ENCODE measurements at places on chromosomes 13 and 19.

DNA sequence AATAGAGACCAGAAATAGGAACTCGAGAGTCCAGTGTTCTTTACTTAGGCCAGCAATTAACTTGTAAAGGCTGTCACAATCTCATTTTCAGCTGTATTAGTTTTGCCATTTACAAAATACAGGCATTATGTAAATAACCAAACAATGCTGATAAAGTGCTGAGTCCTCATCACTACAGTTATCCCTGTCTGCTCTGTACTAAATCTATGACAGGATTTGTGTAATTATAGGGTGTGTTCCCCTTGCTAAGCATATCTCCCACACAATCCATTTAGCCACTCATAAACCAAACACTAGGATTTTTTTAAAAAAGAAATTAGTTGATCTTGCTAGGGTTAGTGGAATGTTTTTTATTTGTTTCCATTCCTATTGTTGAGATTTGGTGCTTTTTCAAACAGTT, 23.2 kb downstream of the PDX1 start:
- no peak for DNase-seq

- no peak for DNase-seq
Observed at GRCh38 chr13:77480066-77480465, 55.4 kb upstream of the SCEL start.

DNA sequence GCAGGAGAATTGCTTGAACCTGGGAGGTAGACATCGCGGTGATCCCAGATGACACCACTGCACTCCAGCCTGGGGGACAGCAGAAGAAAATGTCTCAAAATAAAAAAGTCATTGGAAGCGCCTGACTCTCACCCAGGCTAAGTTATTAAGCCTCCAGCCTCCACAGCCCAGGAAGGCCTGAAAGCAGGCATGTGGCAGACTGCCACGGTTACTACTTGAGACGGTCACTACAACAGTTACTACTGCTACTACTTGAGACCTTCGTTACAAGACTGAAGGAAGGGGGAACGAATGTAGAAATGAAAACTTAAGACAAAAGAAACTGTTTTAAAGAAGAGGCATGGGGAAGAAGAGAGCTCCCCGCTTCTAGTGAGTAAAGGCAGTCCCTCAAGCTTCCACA, 9.6 kb downstream of the PRR22 start:
- DNase-seq, result no peak

- no peak for DNase-seq
Observed at GRCh38 chr13:99628442-99628841, 127.2 kb downstream of the TM9SF2 start.

DNA sequence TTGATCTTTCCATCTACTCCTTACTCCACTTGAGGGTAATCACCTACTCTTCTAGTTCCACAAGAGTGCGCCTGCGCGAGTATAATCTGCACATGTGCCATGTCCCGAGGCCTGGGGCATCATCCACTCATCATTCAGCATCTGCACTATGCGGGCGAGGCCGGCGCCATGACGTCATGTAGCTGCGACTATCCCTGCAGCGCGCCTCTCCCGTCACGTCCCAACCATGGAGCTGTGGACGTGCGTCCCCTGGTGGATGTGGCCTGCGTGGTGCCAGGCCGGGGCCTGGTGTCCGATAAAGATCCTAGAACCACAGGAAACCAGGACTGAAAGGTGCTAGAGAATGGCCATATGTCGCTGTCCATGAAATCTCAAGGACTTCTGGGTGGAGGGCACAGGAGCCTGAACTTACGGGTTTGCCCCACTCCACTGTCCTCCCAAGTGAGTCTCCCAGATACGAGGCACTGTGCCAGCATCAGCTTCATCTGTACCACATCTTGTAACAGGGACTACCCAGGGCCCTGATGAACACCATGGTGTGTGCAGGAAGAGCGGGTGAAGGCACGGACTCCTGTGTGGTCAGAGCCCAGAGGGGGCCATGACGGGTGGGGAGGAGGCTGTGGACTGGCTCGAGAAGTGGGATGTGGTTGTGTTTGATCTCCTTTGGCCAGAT, 2.7 kb upstream of the KLK2 start:
- DNase-seq, result peak; percentile 21

- no peak for DNase-seq
Observed at GRCh38 chr13:110341445-110342244, 34.6 kb downstream of the COL4A2 start.

DNA sequence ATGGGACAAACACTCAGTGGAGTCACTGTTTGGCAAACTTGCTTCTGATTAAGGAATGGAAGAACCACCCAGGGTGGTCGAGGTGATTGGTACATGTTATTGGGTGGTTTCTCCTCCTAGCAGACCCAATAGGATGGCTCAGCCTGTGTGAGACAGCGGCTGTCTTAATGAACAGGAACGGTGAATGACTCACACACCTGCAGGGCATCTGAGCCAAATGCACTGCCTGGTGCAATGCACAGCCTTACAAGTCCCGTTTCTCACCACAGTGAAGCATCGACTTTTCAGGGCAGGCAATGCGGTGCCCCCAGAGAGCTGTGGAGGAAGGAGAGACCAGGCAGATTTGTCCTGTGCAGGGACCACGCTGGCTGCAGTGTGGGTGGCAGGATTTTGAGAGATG, 238.5 kb downstream of the FGF9 start:
- DNase-seq, result no peak

- DNase-seq, result no peak
Observed at GRCh38 chr19:48695743-48696352, at the start of gene FUT2. Gene FUT2 (plus strand): TSS chr19:48695971. CDS start chr19:48702957, 6,986 bp downstream.

DNA sequence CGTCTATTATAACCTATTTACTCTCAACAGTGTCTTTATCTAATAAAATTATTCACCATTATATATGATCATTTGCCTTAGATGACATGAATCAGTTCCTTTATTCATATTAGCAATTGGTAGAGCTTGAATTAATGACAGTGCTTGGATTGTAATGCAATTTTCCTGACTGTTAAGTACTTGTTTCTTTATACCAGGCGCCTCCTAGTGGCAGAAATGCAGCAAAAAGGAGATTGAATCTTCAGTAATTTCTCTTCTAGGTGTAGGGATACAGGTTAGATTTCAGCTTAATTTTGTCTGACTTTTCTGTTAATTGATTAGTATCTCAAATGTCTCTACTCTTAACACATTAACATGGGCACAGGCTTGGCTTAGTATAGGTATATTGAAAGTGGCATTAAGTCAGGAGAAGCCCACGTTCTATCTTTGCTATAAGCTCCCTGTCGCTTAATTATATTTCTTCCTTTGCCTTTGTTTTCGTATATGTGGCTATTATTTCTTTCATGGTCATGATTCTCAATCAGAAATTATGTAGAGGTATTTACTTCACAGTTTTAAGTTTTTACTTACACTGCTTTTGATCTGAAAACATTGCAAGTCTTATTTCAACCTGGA, 9.1 kb upstream of the LHFPL6 start:
- peak; percentile 79 for DNase-seq

GRCh38 chr13:40318366-40318765, 348.1 kb downstream of the FOXO1 start:
- DNase-seq, result no peak

- DNase-seq, result no peak
Observed at GRCh38 chr19:46173886-46174480, 25.9 kb downstream of the IGFL2 start.

GRCh38 chr13:83547043-83547442, 335.2 kb downstream of the SLITRK1 start:
- DNase-seq, result no peak

GRCh38 chr19:17803264-17803896, 8.4 kb downstream of the B3GNT3 start:
- no peak for DNase-seq

DNA sequence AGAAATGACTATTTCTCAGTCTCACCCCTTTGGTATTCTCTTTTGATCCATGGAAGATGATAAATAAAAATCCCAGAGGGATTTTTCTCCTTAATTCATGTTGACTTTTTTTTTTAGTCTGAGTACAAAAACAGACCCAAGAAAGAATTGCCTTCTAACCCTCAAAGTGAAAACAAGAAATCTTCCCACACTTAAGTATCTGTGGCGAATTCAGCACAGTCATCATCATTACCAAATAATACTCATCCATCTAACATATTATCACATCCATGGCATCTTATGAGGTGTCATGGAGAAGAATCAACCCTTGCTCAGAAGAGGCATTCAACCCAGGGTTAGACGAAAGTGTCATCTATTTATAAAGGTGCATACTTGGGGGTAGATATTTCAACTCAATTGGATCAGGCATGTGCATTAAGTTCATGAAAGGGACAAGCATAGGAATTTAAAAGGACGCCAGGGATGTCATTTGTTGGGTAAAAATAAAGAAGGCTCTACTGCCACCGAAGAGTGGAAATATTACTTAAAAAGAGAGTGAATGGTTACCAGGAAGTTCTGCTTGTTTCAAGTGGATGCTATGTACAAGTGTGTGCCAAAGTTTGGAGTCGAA, 101.9 kb downstream of the FLT1 start:
- no peak for DNase-seq

DNA sequence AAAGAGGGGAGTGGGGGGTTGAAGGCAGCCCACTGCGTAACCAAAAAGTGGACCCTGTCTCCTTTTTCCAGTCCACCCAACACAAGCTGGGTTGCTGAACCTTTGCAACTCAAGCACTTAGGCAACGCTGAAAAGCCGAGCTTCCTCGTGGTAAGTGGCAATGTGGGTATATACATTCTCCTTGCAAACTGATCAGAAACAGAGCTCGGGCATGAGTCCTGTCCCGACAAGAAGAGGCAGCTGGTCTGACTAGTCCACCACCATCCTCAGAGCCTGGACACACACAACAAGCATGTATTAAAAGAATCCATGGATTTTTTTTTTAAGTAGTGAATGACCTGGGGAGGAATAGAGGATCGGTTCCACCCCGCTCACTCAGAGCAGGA, 240.6 kb upstream of the ZNF507 start:
- no peak for DNase-seq

- DNase-seq, result no peak
Observed at GRCh38 chr19:13120817-13121216, 2.8 kb downstream of the NACC1 start.

- no peak for DNase-seq
Observed at GRCh38 chr13:97185291-97185690, 36.8 kb upstream of the MBNL2 start.

DNA sequence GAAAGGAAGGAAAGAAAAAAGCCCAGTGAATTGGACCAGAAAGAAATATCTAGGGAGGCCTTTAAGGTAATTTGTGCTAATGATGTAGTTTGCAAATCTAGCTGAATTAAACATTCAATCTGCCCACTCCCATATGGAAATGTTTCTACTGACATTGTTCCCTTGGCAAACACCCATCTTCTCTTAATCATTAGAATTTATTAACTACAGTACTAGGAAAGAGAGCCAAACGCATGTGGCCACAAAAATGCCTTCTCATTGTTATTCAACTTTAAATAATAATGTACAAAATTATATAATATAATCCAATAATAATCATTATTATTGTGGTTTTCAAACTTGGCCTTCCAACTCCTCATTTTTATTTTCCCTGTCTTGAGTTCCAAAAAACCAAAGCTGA, 234.7 kb downstream of the NHLRC3 start:
- no peak for DNase-seq

- no peak for DNase-seq
Observed at GRCh38 chr13:23288564-23288963, 107.8 kb downstream of the SGCG start.

DNA sequence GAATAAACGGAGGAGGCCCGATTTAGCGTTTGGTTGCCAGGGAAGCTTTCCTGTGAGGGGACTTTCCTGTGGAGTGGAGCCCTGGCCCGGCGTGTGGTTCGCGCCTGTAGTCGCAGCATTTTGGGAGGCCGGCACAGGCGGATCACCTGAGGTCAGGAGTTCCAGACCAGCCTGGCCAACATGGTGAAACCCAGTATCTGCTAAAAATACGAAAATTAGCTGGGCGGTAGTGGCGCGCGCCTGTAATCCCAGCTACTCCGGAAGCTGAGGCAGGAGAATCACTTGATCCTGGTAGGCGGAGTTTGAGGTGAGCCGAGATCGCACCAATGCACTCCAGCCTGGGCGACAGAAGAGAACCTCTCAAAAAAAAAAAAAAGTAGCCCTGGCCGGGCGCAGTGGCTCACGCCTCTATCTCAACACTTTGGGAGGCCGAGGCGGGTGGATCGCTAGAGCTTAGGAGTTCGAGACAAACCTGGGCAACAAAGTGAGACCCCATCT, 6.9 kb downstream of the KANK3 start:
- DNase-seq, result no peak

DNA sequence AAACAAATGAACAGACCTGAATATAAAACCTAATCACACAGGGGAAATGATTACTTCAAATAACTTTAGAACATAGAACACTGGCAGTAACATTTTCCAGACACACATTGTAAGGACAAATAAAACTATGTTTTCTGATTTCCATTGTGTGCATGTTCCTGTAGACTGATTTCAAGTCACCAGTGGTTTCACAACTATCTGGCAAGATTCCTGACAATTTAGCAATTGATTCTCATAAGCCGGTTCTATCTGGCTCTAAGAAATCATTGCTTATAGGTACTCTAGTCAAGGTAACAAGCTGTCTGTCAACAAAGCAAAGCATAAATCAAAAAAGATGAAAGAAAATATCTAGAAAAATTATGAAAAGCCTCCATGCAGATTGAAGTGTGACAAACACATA, 19.6 kb upstream of the PCCA start:
- no peak for DNase-seq

DNA sequence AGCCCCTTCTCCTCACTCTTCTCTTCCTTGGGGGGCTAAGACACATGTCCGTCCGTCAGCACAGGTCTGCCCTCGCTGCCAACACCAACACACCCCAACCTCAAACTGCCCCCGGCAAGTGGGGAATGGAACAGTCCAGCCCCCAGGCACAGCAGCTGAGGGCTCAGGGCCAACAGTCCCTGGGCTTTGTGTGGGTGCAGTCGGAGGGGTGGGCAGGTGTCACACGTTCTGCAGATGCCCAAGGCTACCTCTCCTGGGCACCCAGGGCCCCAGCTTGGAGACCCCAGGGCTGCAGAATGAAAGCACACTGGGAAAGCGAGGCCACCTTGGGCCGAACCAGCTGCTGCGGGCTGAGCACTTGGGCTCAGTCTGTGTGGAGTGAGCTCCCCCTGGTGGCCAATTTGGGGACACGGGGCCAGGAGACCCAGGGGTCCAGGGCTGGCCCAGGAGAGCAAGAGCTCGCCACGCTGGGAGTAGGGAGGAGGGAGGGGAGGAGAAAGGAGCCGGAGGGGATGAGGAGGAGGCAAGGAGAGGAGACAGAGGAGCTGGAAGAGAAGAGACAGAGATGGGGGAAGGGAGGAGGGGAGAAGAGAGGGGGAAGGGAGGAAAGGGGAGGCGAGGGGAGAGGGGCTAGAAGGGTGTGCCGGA, 14.0 kb upstream of the ATP8B3 start:
- DNase-seq, result peak; percentile 77

GRCh38 chr13:94537740-94538630, 58.0 kb downstream of the TGDS start:
- no peak for DNase-seq

GRCh38 chr19:7680606-7681339, at the start of gene TRAPPC5:
Gene TRAPPC5 (plus strand): TSS chr19:7680833. CDS start chr19:7682254, 1,421 bp downstream.
- DNase-seq, result peak; percentile 92

GRCh38 chr13:107342747-107343146, 774.8 kb upstream of the ARGLU1 start:
- no peak for DNase-seq
